ENCODE measurements at places on chromosomes 3 and 15.

DNA sequence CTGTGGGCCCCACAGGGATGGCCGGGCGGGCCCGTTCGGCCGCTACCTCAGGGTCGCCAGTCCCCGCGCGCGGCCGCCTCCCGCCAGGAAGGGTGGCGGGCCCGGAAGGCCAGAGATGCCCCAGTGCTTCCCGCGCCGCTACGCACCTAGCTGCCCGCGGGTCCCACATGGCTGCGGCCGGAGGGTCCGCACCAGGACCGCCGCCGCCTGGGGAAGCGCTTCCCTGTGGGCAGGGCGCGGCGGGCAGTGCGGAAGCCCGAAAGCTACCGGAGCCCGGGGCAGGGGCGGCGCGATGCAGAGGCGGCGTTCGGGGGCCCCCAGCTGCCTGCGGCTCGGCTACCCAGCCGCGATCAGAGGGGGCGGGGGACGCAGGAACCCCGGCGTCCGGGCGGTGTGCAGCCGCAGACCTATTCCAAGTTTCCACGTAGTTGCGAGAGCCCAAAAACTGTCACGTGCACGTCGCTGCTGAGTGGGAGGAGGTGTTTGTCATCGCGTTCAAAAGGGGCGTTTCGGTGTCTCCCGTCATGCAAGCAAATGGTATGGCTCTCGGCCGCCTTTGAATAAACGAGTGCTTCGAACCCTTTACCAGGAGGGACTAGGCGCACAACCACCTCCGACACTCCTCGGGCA is at the start of gene TRANK1:
TSS of gene TRANK1 (minus strand) at position 414 of the 630 bp plus-strand sequence. CDS start at position 169, 245 bp downstream.
- DNase-seq: peak; percentile 81

DNA sequence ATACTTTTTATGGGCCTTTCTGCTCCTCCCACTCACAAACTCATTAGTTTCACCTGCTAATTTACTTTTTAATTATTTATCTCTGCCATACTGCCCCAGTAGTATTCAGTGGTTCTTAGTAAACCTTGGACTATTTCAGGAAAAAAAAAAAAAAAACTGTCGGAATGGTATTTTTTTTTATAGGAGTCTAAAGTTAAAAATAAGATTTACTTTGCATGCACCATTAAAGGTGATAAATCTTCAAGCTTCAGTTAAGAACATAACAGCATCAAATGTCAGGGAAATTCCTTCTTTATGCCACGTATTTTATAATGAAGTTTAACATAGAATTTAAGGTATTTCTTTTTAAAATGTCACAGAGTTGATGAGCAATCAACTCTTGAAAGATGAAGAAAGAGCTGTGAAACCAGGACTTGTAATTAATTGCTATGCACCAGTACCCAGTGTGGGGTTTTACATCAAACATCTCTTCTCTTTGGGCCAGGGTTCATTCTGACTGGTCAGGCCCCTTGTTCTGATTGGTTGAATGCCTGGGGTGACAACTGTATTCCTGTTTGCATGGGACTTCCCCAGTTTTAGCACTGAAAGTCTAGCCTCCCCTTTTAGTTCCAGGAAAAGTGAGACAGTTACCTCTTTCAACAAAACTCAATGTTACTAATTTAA is 40.3 kb upstream of the PTPRG start:
- no peak for DNase-seq

GRCh38 chr3:13891492-13892073 is 11.7 kb upstream of the WNT7A start:
- peak; percentile 47 for DNase-seq

DNA sequence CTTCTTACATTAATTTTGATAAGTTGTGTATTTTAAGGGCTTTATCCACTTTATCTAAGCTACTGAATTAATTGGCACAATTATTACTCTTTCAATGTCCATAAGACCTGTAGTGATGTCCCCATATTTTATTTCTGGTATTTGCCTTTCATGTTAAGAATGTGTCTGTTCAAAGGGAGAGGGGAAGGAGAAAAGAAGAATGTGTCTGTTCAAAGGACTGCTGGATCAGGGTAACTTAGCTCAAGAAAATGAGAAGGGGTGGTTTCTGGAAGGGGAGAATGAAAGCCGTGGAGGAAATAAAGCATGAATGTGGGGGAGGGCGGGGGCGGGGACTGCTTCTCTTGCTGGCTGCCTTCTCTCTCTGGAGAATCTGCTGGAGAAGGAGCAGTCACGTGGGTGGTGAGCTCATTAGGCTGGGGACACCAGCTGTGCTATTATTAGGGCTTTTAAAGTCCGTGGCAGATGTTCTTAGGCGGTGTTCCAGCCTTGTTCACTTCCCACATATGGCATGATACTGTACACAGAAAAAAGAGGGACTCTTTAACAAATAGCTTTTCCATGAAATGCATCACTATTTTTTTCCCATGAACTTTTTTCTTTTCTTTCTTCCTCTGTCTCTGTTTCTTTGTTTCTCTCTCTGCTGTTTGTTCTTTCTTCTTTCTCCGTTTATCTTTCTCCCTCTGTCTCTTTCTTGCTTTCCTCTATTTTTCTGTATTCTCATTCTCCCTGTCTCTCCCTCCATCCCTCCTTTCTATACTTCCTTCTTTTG is 63.7 kb upstream of the ULK4 start:
- peak; percentile 45 for DNase-seq

DNA sequence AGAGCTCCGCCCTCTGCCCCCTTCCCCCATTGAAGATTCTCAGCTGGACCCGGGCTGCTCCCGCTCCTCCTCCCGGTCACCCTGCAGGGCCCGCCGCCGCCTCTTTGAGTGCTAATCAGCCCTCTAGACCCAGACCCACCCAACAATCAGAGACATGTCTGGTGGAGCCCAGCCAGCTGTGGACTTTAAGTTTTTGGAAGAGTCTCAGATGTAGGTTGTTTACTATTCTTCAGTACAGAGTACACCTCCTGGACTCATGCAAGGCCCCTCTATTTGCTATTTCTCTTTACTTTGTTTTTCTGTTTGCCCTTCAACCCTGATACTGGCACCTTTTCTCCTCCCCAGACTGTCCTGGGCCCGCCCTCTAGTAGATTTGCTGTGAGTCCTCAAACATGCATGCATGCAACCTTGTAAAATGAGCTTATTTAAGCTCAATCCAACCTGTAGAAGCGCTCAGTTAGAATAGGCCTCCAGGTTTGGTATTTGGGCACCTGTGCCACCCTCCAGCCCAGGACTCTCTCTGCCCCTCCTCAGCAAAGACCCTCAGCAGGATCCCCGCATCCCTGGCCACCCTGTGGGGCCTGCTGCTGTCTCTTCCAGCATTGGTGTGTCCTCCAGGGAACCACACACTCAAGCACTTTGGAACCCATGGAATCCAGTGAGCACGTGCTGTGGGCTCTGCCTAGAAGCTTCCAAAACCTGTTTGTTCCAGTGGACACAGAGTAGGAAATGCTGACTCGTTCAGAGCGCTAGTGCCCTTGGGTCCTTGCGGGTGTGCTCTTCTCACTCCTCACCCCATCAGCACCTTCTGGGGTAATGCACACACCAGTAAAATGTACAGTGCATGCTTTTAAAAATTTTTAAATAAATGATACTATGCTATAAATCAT is 4.6 kb downstream of the PRR23E start:
- no peak for DNase-seq

- no peak for DNase-seq
These were observed 34.1 kb upstream of the NR2C2 start for GRCh38 chr3:14913071-14913925.

DNA sequence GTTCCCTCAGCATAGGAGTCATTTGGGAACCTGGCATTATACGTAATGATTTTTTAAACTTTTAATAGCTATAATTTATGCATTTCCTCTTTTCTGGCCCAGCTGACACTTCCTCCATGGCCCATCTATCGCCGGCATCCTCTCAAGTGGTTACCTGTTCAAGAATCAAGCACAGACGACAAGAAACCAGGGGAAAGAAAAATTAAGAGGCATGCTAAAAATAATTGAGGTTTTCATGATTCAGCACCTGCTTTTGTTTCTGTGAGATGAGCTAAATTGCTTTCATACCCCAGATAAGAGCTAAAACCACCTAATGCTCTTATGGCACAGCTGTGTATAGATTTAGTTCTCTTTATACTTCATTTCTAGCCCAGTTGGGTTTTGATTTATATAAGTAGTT is 1.7 kb downstream of the SPCS1 start:
- no peak for DNase-seq

GRCh38 chr15:28049581-28049980 is 49.5 kb downstream of the OCA2 start:
- DNase-seq: no peak

DNA sequence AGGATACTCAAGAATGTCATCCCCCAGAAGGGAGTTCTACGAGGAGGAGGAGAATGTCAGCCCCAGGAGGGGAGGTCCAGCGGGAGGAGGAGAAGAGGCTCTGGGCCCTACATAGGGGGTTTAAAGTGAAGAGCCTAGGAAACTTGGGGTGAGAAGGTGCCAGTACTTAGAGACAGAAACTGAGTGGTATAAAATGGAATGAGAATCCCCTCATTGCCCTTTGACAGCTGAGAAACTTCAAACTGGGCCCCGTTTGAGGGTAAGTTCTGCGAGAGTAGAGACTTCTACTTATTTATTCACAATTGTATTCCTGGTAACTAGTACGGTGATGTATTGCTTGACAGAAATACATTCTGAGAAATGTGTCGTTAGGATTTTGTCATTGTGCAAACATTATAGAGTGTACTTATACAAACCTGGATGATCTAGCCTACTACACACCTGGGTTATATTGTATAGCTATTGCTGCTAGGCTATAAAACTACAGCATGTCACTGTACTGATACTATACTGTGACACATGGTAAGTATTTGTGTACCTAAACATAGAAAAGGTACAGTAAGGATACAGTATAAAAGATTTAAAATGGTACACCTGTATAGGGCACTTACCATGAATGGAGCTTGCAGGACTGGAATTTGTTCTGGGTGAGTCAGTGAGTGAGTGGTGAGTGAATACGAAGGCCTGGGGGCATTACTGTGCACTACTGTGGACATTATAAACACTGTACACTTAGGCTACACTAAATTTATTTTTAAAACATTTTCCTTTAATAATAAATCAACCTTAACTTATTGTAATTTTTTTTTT is 62.0 kb downstream of the TSC22D2 start:
- no peak for DNase-seq

DNA sequence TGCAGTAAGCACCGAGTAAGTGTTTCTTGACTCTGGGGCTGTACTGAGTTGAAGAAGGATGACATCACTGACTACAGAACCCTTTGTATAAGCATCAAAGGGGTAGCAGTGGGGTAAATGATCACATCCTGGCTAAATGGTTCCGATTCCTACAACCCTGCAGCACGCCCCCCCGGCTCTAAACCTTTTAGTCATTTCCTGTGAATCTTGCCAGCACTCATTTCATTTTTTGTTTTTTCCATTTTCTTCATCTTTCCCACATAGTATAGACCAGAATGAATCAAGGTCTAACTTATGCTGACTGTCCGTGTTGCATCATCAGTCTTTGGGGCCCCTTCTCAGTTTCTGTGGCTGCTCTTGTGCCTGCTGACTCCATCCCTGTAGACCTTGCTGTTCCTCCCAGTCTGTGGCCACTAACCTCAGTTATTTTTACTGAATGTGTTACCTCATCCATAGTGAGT is 383.1 kb upstream of the TPRG1 start:
- DNase-seq: peak; percentile 43

DNA sequence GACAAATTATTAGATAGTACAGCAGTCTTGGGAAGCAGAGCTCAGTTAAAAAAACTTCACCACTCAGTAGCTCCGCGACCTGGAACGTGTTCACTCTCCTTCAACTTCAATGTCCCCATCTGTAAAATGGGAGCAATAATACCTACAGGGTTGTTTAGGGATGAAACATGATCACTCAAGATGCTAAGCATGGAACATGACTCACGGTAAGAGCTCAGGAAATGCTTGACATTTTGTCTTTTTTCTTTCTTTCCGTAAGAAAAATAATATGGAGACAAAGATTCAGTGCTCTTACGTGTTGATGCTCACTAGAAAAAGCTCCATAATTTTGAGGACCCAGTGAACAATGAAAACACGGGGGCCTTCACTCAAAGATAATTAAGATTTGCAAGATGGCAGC is 606.7 kb upstream of the MDFIC2 start:
- DNase-seq: no peak

- DNase-seq: no peak
These were observed 143.4 kb downstream of the EBLN2 start for GRCh38 chr3:73204841-73205240.

GRCh38 chr15:89623165-89623564 is 32.1 kb downstream of the KIF7 start:
- DNase-seq: no peak

- no peak for DNase-seq
These were observed 6.8 kb upstream of the DUSP7 start for GRCh38 chr3:52063026-52063723.

- DNase-seq: no peak
These were observed 3.6 kb downstream of the OXSR1 start for GRCh38 chr3:38169027-38169317.

DNA sequence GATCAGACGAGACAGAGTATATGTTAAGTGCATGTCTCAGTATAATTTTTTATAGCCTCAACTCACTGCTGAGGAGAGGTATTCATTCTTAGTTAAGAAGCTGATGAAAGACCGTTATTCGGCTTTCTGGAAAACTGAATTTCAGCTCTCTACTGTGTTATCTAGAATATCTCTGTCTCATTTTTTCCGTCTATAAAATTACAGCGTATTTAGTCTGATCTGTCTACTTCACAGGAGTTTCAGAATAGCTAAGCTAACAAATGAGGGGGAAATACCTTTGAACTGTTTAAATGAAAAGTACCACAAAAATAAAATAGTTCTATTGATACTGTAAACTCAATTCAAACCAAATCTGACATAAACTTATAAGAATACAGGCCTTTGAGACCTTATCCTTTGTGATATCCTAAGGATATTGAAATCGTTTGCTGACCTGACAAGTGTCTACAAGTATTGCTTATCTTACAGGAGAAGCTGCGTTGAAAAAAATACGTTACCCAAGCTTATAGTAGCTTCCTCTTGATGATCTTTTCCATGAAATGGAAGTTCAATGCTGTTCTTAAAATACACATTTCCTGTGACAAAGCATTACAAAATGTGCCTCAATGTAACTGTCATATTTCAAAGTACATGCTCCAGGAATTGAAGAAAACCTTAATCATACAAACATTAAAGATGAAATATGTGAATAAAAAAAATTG is 104.6 kb downstream of the IL1RAP start:
- DNase-seq: no peak

GRCh38 chr3:119808843-119809242 is 26.9 kb downstream of the NR1I2 start:
- DNase-seq: no peak

- DNase-seq: no peak
These were observed 30.7 kb upstream of the ANPEP start for GRCh38 chr15:89845305-89845893.

- no peak for DNase-seq
These were observed 4.7 kb downstream of the ZBTB47 start for GRCh38 chr3:42658091-42658770.

Measured in CD4-positive, alpha-beta T cell treated with Interferon alpha-2 for 1 hour (primary cell).